T-cell (primary cell): ENCODE measurements at places on chromosomes 2 and 18. TPM values are rescaled to one million over a fixed set of nuclear protein-coding genes. Genes with fewer than 3 reads are reported as not detected.

EDAR gene
- 15.6 TPM for total RNA-seq

OTOS gene
- total RNA-seq = not detected

GAL3ST2 gene
- not detected for total RNA-seq

FSHR gene
- total RNA-seq = not detected

HIBCH gene
- total RNA-seq = 19.8 TPM

MAB21L4 gene
- not detected for total RNA-seq

FBXO11 gene
- total RNA-seq = 90.0 TPM

IL36RN gene
- total RNA-seq = not detected

KCNE4 gene
- total RNA-seq = not detected

NEB gene
- 0.92 TPM for total RNA-seq

TRPM8 gene
- not detected for total RNA-seq

TXNL4A gene
- 66.2 TPM for total RNA-seq

ARHGAP28 gene
- total RNA-seq = not detected

ASNSD1 gene
- total RNA-seq = 43.8 TPM

SFT2D3 gene
- 6.1 TPM for total RNA-seq

MC2R gene
- not detected for total RNA-seq

VSNL1 gene
- total RNA-seq = not detected

CFC1 gene
- total RNA-seq = not detected

B4GALT6 gene
- 1.5 TPM for total RNA-seq

TWIST2 gene
- not detected for total RNA-seq

SMC6 gene
- total RNA-seq = 18.6 TPM
